ENCODE measurements at places on chromosomes 5 and 9. TPM values are rescaled to one million over a fixed set of nuclear protein-coding genes. Genes with fewer than 3 reads are reported as not detected.

DNA sequence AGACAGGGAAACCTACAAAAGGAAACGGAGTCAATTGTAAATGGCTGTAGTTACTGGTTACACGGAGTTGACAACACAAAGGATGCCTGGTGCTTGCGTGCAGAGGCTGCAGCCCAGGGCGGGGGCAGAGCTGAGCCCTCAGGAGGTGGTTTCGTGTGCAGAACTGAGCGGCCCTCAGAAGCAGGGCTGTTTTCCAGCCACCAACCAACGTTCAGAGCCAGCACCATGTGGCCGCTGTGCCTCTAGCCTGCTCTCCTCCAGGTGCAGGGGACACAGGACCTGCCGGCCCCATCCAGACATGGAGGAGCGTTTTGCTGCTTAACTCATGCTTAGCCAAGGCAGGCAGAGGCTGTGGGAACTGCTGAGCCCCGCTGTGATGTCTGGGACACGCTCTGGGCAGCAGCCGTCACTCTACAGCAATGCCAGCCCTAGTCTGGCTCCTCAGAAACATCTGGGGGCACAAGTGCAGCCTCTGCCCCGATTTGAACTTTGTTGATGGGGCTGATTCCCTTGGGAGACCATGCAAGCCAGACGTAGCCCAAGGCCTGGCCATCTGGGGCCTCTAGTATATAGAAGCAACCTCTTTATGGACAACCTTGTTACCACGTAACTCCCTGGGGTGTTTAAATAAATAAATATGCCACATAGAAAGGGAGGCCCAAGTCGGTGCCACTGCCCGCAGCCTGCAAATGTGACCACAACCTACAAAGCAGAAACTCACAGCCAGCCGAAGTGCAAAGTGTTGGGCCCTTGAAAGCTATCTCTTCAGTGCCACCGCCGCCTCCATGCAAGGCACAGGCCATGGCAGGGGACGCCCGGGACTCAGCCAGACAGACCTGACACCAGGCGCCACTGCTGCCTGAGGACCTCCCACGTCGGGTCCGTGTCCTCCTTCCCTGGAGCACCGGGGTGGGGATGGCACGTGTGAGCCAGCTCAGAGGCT, 42.1 kb downstream of the NKD2 start:
- peaks cover 54% of the 10 kb centered on the region for H3K36me3 ChIP-seq
- no peak for DNase-seq
- no peak overlapping the region for H3K4me3 ChIP-seq
- H3K27me3 ChIP-seq, result no peaks in the 10 kb centered on the region
- H3K4me1 ChIP-seq, result no peaks in the 10 kb centered on the region

SLC45A2 gene
- not detected for total RNA-seq

GRCh38 chr5:115869256-115869795, 27.6 kb downstream of the AP3S1 start:
- no peaks in the 10 kb centered on the region for H3K27me3 ChIP-seq
- no peak overlapping the region for H3K4me3 ChIP-seq
- no peaks in the 10 kb centered on the region for H3K36me3 ChIP-seq
- H3K4me1 ChIP-seq, result no peaks in the 10 kb centered on the region
- no peak overlapping the region for H3K27ac ChIP-seq

PCDHB7 gene
- 2.4 TPM for total RNA-seq

DNA sequence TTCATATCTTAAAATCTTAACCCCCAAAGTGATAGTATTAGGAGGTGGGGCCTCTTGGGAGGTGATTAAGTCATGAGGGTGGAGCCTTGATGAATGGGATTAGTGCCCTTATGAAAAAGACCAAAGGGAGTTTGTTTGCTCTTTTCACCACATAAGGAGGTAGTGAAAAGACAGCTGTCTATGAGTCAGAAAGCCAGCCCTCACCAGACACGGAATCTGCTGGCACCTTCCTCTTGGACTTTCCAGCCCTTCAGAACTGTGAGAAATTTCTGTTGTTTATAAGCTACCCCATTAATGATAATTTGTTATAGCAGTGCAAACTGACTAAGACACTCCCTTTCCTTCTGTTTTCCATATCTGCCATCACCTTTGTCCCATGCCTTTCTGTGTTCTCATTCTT, 20.8 kb downstream of the IFNB1 start:
- no peaks in the 10 kb centered on the region for H3K27me3 ChIP-seq
- H3K4me1 ChIP-seq, result no peaks in the 10 kb centered on the region
- no peaks in the 10 kb centered on the region for H3K36me3 ChIP-seq
- H3K4me3 ChIP-seq, result no peak overlapping the region
- H3K27ac ChIP-seq, result no peak overlapping the region

Measured in left lung (tissue), 14 donors.